ENCODE measurements at places on chromosomes 2 and 18.

DNA sequence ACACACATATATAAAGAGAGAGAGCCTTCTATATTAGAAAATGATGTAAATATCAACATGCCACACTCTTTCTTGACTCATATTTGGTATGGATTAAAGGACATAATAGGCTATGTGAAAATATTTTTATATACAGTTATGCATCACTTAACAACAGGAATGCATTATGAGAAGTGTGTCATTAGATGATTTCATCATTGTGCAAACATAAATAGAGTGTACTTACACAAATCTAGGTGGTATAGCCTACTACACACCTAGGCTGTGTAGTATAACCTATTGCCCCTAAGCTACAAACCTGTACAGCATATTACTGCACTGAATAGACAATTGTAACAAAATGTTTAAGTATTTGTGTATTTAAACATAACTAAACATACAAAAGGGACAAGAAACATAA, 354.8 kb upstream of the CNTNAP5 start:
- no peak for DNase-seq

GRCh38 chr2:238789317-238789806, 58.5 kb upstream of the TWIST2 start:
- no peak for DNase-seq

DNA sequence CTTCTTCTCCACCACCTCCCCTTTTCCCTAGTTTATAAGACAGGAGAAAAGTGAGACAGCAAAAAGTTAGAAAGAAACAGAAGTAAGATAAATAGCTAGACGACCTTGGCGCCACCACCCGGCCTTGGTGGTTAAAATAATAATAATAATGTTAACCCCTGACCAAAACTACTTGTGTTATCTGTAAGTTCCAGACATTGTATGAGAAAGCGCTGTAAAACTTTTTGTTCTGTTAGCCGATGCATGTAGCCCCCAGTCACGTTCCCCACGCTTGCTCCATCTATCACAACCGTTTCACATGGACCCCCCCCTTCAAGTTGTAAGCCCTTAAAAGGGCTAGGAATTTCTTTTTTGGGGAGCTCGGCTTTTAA, 1.5 kb upstream of the BUB1 start:
- no peak for DNase-seq

DNA sequence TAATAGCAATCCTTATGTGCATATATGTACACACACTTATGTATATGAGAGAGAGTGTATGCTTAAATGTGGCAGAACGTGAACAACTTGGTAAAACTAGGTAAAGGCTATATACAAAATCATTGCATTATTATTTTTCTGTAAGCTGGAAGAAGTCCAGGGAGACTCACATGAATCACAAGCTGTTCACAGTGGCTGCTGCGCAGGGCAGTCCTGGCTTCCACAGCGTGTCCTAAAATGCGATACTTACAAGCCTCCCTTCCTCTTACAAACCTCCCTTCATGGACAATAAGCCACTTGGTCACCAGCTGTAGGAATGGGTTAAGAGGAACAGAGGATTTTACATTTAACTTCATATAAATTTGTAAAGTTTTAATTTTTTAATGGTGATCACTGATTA, 114.9 kb upstream of the AGAP1 start:
- no peak for DNase-seq

GRCh38 chr2:56444339-56444738, 260.5 kb downstream of the CCDC85A start:
- no peak for DNase-seq

DNA sequence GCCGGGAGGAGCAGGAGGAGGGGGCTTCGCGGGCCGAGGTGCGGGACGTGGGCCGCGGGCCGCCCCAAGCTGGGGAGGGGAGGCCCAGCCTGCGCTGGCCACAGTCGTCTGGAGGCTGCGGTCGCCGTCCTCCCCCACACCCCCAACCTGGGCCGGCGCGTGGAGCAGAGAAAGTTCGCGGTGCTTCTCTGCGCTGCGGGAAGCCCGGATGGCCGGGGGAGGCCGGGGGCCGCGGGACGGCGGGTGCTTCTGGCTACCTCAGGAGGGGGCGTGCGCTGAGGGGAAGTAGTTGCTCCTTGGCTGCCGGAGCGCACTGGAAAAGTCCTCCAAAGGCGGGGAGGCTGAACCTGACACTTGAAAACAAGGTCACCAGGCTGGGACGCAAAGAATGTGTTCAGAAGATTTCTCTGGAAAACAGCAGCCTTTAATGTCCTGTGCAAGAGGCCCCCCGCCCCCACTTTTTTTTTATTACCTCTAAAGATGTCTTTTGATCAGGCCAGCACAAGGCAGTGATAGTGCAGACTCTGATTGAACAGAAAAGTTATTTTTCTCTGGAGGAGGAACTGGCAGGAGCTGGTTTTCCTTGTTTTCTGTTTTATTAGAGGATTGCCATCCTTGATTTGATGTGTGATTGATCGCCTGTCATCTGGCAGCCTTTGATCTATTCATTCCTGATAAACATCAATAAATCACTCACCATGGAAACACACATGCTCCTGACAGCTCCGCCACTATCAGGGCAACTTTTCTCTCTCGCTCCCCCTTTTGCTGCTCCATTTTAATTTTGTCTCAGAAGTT, 1.6 kb downstream of the TSHZ1 start:
- peak; percentile 50 for DNase-seq

DNA sequence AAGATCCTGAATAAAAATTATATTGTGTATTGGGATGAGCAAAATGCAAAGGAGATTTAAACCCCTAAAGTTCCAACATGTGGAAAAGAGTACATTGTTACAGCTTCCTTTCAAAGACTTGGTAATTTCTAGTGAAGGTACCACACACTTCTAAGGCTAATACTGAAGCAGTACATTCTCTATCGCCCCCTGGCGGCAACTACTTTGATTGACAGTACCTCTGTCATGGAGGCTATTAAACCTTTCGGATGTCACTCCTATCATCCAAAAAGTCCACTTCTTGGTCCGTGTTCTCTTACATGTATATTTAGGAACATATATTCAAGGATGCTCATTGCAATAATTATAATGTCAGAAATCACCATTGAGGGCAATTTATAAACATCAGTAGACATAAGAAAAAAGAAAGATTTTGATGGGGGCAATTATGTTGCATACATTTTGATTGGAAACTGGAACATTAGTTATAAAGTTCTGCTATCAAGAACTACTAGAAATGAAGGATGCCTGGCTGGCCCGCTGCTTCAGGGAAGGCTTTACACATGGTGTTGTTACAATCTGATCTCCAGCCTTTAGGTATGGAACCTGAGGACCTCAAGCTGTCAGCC, 601.6 kb downstream of the CPS1 start:
- peak; percentile 69 for DNase-seq

GRCh38 chr2:48601349-48601748, 16.3 kb upstream of the GTF2A1L start:
- DNase-seq, result no peak

Data from left ventricle myocardium inferior (tissue), 1 donor.